ENCODE measurements at places on chromosomes 4 and X.

GRCh38 chrX:122667667-122668066 lies 516.4 kb upstream of the GRIA3 start:
- DNase-seq = no peak

DNA sequence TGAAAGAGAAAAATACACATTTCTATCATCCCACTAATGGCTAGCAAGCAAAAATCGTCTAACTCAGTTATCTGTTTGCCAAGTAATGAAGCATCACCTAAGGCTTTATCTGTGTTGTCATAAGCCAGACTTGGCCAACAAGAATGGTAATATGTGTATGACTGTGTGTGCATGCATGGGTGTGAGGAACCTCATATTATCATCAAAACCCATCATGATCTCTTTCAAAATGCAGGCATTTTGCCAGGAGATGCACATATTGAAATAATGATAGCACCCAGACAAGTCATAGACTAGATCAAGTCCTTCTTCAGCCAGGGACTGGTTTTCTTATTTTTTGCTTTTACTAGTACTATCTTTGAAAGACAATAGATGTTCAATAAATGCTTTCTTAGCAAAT lies 172.5 kb upstream of the FMR1 start:
- DNase-seq = no peak

DNA sequence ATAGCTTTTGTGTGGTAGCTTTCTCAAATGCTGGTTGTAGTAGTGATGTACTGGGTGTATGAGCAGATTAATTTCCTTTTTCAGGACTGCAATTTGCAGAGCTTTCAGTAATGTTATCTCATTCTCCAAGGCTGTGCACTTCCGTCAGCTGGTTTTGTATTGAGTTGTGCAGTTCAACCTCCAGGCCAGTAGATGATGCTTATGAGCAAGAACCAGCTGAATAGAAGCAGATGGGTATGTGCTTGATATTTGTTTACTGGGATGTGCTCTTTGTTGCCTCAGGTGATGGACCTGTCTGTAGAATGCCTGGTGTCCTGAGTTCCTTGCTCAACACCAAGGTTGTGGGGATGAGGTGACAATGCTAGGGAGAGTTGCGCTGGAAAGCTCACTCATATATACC lies 462.8 kb downstream of the PCDH18 start:
- no peak for DNase-seq

- peak; percentile 16 for DNase-seq
Observed at GRCh38 chrX:128781506-128781905, 729.3 kb upstream of the ACTRT1 start.

DNA sequence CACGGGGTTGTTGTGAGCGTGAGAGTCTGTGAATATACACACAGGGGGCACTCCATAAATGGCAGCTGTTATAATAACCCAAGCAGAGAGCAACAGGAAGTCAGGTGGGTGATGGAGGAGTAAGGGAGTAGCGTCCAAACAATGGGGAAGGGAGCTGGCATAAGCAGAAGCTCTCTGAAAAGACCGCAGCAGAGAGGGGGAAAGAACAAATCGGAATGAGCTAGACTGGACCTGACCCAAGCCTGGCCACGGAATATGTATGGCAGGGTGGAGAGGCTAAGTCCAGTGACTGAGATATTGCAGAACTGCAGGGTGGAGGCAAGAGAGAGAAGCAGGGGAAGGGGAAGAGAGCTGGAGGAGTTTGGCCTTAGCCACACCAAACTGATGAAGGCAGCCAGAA lies 6.5 kb upstream of the GJB1 start:
- no peak for DNase-seq

DNA sequence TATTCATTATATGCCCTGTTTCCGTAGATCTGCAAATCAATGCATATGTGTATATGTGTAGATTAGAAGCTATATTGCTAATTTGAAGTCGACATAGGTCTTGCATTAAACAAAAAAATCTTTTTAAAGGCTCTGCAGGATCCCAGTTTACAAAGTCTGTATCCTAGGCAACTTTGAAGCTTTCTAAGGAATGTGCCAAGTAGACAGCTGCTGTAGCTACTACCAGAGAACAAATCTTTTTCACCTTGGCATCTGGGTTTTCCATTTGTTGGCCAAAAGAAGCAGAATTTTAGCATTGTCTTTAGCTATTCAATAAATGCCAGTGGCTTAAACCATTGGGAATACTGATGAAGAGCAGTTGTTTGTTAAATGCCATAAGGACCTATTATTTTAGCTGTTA lies 88.0 kb downstream of the NAA11 start:
- DNase-seq = no peak

DNA sequence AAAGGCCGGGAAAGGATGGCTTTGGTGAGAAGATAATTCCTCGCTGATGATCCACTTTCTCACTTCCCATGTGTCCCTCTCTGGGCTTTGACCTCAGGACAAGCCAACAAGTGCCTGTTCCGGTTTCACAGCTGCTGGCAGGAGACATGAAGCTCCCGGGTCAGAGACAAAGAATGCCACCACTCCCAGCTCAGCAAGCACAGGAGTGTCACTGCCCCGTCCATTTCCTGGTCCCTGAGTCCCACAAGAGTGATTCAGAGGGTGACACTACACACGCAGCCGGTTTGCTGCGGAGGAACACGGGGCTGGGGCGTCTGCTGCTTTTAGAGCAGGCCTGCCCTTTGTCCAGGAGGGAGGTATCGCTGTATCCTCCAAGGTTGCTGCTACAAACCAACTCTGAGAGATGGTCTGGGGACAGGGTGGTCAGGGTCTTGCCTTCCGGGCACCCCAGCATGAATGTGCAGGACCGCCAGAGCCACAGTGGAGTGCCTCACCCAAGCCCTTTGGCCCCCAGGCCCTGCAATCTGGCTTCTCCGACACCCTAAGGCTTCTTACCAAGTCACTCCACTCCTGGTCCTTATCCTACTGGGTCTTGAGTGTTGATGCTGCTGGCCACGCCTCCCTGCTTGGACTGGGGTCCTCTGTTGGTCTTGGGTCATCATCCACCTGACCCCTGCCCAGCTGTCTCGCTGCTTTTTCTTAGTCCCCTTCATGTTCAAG lies 49.5 kb downstream of the CPZ start:
- DNase-seq = no peak

DNA sequence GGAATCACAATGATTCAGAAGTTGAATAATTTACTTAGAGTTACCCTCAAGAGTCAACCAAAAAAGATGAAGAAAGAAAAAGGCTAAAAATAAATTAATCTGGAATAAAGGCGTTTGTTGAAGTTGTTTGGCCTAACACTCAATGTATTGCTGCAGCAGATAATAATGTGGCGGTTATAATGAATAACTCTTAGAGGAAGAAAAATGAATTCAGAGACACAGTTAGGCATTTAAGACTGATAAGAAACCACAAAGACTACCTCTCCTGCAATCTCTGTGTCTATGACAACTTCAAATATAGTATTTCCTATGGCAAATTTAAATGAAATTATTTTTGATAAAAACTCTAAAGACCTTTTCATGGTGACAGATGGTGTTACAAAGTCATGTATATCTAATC lies 1369.1 kb upstream of the AGA start:
- no peak for DNase-seq

DNA sequence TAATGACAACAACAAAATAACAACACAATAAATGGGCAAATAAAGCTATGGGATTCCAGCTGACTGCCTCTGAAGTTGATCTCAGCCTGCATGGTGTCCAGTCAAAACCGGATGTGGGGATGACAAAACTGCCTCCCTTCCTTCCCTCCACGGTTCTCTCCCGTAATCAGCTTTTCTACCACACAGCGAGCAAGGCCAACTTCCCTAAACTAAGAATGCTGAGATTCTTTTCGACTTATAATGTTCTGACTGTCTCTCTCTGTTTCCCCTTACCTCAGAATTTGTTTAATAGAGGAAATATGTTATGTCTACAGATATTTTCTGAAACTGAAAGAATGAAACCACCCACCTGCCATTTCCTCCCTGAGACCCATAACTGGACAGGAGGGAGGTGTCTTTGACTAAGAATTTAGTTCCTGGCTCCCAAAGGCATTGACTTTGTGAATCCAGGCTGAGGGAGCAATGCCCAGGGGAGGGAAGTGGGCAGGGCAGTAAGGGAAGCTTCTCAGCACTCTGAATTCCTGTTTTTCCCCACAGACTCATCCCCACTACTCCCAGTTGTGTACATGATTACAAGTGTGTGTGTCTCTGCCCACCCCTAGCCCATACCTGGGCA lies 1.0 kb upstream of the TLR1 start:
- DNase-seq = peak; percentile 38

GRCh38 chr4:31023109-31023508 lies 302.9 kb downstream of the PCDH7 start:
- DNase-seq = no peak

DNA sequence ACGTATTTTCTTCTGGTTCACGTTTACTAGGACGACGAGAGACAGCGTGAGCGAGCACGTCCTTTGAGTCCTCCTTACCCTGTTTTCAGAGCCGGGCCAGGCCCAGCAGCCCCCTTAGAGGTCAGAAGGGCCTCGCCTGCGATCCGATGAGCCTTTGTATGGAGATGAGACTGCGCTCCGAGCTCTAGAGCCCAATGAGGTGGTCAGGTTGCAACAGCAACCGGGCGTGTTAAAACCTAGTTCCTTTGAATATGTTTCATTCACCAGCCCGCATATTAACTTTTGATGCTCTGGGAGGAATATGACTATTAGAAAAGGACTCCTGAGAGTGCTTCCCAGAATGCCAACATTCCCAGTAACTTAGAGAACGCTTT lies 55.6 kb upstream of the TADA2B start:
- no peak for DNase-seq

DNA sequence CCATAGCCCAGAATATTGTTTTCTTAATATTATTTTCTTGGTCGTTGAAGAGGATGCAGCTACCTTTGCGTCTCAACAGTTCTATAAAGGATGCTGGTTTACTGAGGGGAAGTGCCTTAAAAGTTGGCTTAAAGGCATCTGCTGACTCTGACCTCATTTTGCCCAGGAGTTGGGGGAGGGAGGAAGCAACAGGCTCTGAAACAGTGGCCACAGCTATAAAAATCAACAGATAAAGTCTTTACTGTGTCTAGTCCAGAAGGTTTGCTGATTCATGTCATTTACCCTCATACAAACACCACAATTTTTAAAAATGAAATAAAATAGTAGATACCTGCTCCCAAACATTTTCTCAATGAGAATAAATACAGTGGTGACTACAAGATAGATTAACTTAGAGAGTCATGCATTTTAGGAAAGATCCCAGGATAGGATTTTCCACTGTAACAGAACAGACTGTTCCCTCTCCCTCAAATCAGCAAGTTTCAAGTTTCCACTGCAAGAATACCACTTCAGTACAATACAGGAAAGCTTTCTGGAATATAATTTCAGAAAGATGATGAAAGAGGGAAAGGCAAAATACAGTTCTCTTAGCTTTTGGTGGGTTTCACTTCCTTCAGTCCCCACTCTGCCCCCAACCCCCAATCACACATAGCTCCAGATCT lies 1.9 kb downstream of the PHKA1 start:
- no peak for DNase-seq

- no peak for DNase-seq
Observed at GRCh38 chr4:184288451-184289178, 70.9 kb upstream of the ENPP6 start.

DNA sequence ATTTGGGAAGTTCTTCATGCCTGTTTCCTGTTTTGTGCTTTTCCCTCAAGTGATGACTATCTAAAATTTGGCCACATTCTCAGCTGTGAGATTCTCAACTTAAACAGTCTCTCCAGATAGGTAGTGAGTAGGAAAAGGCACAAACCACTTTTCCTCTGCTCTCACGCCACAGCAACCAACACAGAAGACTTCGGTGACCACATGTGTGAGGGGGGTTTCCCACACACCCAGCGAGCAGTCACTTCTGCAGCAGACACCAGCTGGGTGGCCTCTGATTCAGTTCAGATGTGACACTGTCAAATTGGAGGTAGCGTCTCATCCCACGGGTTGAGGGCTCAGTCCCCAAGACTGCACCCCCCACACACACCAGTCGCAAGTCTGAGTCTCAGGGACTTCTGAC lies 25.1 kb upstream of the CLDN34 start:
- DNase-seq = peak; percentile 35

GRCh38 chr4:159434114-159434870 lies 331.4 kb downstream of the RAPGEF2 start:
- DNase-seq = no peak

DNA sequence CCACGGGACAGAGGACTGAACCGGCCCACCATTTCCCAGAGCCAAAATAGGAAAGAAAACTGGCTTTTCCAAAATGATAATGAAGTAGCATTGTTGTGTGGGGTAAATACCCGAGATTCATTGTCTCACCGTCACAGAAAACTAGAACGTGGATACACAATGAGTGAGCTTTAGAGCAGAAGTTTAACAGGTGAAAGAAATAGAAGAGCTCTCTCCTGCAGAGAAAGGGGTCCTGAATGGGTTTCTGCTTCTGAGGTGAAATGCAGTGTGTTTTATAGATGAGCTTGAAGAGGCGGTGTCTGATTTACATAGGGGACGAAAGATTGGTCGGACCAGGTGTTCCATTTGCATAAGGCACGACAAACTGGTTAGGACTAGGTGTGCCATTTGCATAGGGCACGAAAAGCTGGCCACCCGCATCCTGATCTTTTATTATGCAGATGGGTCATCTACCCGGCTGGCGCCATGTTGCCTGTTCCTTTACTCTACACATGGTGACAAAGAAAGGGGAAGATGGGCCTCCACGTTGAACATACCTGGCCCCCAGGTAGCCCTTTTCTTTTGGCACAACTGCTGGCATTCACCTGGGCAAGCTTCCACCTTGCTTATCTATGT lies 118.1 kb downstream of the ATXN3L start:
- DNase-seq = no peak

- DNase-seq = peak; percentile 65
Observed at GRCh38 chr4:110165382-110166286, 32.8 kb downstream of the ELOVL6 start.

DNA sequence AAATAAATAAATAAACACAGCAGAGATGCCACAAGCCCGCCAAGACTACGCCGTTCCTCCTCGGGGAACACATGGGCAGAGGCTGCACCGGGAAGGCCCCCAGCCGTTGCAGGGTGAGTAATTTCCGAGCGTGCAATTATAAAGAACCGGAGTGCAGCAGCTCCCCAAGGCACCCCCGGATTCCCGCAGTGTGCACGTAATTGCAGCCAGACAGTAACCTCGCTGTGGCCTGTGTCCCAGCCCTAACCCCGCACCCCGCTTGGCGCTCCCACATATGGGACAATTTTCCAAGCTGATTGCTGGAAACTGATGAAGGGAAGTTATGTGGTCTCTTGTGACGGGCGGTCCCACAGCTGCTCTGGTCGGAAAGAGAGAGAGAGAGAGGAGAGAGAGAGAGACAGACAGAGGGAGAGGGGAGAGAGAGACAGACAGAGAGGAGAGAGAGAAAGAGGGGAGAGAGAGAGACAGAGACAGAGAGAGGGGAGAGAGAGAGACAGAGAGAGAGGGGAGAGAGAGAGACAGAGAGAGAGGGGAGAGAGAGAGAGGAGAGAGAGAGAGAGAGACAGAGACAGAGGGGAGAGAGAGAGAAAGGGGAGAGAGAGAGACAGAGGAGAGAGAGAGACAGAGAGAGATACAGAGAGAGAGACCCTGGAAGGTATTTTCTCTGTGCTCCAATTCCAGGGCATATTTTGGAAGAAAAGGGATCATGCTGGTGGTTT lies 275.4 kb downstream of the SHOX start:
- no peak for DNase-seq

GRCh38 chrX:142089193-142089592 lies 115.9 kb downstream of the MAGEC2 start:
- no peak for DNase-seq

GRCh38 chr4:159823743-159824142 lies 720.9 kb downstream of the RAPGEF2 start:
- no peak for DNase-seq
